ELR (cell line): ENCODE measurements at places on chromosomes 12 and 14.
A peak's percentile ranks its signal among the peaks of the same experiment; 100 is the strongest.

DNA sequence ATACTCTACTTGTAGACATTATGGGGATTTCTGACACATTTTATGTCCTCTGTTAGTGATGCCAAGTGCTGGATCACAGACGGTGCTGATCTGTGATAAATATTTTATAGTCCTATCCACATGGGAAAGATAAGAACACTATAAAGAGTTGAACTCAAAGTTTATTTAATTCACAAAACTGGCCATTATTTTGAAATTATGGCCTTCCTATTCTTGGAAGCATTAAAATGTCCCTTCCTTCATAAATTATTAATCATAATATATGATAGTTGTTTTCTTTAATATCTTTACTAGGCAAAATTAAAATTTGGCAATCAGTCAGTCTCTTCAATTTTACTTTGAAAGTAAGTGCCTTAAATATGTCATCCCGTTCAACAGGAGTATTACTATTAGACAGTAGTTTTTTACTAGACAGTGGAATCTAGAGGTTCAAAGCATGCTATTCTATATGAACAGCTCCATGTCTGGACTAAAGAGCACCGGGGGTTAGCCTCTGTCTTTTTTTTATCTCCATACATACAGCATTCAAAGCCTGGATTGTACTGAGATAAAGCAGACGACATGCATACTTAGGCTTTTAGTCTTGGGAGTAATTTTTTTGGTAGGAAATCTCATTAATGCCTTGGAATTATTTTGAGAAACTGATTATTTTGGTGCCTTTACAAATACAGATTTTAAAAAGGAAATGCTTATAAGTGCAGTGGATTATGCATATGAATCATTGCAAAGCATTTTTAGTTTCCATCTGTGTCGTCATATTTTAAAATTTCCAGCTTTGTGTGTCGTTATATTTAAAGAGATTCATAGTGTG lies 306.1 kb upstream of the RGS6 start:
- DNase-seq = peak; percentile 19

DNA sequence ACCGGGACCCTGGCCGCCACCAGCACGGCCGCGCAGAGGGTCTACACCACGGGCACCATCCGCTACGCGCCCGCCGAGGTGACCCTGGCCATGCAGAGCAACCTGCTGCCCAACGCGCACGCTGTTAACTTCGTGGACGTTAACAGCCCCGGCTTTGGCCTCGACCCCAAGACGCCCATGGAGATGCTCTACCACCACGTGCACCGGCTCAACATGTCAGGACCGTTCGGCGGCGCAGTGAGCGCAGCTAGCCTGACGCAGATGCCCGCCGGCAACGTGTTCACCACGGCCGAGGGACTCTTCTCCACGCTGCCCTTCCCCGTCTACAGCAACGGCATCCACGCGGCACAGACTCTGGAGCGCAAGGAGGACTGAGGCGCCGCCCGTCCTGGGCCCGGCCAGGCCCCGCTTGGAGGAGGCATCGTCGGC lies 150.1 kb downstream of the EGLN3 start:
- DNase-seq = no peak

DNA sequence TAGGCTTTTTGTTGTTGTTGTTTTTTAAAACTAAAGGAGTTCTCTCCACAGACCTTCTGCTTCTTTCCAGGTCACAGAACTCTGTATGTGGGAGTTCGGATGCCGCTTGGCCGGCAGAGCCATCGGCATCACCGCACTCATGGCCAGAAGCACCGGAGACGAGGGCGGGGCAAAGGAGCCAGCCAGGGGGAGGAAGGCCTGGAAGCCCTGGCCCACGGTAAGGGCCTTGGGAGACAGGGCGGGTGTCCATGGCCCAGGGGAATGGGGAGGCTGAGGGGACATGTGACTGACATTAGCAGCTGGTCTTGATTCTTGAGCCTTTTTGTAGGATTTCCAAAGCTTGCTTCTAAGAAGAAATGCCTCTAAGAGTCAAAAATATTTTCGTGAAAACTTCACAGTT lies 26.2 kb downstream of the SLC4A8 start:
- DNase-seq = no peak

DNA sequence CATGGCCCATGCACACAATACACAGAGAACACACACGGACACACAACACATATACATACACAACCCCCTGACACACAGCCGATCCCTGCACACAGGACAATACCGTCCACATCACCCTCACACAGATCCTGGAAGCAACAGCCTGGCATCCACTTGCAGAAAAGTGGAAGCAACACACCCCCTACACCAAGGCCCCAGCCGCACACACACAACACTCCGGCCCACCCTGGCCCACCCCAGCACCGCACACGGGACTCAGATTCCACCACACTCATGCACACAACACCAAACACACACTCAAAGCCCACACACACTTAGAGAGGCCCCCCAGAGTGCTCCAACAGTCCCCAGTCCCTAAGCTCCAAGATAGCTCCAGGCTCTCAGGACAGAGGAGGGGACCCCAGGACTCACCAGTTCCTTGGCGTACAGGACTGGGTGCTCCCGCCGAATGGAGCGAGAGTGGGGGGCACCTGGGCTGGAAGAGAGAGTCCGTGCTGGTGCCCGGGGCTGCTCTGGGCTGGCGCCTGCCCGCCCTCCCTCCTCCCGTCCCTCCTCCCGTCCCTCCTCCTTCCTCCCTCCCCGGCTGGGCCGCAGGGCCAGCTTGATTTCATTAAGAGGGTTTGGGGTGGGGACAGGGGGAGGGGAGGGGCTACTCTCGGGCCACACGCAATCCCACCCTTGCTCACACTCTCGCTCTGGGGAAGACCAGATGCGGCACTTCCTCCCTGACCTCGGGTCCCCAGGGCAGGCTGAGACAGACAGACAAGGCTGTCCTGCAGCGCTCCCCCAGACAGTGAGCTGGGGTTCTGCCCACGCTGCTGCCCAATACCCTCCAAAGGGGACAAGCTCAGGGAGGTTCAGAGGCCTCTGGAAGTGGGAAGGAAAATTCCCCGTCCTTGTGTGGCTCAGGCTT lies at the start of gene TMEM119:
TMEM119 (minus strand) TSS at position 526 of the 913 bp plus-strand sequence. CDS start 5,701 bp downstream, outside the sequence.
- DNase-seq = peak; percentile 14

- DNase-seq = no peak
These were observed 292.1 kb downstream of the CACNA1C start for GRCh38 chr12:2344885-2345284.

DNA sequence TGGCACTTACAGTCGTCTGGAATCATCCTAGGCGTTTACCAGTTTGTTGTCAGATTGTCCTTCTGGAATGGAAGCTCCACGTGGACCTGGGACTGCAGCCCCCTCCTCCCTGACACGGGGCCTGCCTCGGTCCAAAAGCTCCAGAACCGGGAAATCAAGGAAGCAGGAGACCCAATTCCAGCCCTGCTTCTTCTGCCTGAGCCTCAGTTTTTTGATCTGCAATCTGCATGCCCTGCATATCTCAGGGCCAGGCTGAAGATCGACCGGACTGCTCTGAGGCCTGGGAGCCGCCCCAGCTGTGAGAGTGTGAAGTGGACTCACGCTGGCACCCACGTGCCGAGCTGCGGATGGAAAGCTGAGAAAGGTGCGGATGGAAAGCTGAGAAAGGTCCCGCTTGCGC lies 98.6 kb downstream of the SETD3 start:
- no peak for DNase-seq

- peak; percentile 71 for DNase-seq
These were observed 113.9 kb upstream of the DYRK2 start for GRCh38 chr12:67534681-67535080.

DNA sequence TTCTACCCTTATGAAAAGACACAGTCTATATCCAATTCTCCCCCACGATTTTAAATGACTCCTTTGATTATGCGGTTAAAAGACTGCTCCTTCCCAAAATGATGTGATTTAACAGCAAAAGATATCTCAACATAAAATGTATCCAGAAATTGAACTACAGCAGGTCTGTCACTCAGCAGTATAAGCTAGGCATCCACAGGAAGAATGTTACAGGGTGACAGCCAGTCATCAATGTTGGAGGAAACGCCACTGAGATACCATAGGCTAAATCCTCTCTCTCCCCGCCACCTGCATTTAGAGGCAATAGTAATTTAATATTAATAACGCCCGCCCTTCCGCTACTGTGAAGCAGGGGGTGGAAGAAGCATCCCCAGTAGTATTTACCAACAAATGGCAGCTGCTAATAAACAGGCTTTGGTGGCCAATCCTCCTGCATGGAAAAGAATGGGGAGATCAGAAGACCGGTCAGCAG lies 613 bp downstream of the RECQL start:
- no peak for DNase-seq

- no peak for DNase-seq
These were observed 117.9 kb upstream of the TMEM233 start for GRCh38 chr12:119475650-119476049.

- DNase-seq = peak; percentile 73
These were observed 601 bp downstream of the ZNF839 start for GRCh38 chr14:102320033-102320660.

GRCh38 chr12:127819056-127819455 lies 447.9 kb upstream of the TMEM132C start:
- DNase-seq = no peak

DNA sequence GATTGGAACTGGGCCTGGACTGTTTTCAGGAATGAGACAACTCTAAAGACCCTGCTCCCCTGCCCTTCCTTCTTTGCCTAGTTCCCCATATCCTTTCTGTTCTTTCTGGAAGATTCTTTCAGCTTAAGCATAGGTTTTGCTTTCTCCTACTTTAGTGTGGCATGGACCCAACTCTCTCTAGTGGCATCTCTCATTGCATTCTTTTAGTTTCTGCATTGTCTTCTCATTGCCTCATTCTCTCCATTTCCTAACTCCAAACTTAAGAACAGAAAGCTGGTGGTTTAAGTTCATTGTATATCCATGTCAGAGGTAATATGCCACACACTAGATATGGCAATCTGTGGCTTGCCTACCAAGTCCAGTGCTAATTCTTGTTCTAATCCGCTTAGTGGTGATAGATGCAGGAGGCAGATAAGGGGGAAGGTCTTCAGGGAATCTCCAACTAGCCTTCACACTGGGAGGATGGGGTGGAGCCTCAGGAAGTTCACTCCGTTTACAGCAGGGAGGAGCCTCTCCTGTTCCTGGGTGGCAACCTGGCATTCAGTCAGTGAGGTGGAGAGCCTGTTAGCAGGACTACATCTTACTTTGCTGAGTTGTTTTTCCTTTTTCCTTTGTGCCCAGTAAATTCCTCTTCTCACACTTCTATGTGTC lies 165.1 kb upstream of the LMNTD1 start:
- DNase-seq = no peak

DNA sequence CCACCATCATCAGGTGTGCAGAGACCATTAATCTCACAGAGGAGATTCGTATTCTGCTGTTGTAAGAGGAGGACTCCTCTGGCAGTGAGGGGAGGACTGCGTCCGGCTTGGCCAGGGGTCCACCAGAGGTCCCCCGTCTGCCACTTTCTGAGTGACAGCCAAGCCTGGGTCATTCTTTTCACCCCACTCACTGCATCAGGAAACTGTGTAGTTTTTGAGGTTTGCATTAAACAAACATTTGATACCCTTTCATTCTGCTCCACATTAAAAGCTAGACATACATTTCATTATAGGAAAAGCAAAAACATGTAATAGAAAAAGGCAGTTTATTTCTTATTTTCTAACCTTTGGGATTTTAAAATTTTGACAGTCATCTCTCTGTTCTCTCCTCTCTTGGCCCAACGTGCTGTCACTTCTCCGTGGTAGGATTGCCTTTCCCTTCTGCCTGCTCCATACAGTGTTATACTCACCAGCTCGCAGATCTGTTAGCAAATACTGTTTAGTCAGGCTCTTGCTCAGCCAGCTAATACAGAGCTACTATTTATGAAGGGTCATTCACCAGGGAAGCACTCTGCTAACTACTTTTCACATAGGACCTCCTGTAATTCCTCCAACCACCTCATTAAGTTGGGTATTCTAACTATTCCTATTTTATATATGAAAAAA lies 99.3 kb downstream of the PELI2 start:
- no peak for DNase-seq

GRCh38 chr12:124555168-124556073 lies 12.0 kb downstream of the NCOR2 start:
- no peak for DNase-seq

DNA sequence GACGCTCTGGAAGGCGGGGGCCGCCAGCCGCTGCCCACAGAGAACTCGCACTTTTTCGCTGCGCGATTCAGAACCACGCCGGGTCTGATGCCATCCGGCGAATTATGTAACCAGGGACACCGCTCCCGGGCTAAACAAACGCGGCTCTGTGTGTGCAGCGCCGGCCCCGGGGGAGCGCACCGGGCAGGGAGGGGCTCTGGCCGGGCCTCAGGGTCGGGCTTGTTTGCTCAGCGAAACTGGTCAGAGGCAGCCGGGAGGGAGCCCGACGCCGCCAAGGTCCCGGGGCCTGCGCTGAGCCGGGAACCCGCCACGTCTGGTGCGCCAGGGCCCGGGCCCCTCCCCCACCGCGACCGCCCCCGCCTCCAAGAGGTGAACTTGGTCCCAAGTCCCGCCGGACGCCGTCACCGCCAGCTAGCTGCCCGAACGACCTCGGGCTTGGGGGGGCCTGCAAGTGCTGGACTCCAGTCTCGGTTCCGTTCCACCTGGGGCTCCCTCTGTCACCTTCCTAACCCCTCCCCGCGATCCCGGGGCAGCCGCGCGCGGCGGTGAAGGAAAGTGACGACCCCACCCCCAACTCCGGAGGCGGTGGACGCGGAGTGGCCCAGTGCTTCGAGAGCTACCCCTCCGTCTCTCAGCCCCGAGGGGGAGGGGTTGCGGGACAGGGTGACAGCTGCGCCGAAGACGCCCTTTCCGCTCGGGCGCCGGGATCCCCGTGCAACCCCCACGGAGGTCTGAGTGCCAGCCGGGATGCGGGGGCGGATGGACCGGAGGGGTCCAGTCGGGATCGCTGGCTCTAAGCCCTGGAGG lies 848 bp downstream of the CTDSP2 start:
- DNase-seq = peak; percentile 62

DNA sequence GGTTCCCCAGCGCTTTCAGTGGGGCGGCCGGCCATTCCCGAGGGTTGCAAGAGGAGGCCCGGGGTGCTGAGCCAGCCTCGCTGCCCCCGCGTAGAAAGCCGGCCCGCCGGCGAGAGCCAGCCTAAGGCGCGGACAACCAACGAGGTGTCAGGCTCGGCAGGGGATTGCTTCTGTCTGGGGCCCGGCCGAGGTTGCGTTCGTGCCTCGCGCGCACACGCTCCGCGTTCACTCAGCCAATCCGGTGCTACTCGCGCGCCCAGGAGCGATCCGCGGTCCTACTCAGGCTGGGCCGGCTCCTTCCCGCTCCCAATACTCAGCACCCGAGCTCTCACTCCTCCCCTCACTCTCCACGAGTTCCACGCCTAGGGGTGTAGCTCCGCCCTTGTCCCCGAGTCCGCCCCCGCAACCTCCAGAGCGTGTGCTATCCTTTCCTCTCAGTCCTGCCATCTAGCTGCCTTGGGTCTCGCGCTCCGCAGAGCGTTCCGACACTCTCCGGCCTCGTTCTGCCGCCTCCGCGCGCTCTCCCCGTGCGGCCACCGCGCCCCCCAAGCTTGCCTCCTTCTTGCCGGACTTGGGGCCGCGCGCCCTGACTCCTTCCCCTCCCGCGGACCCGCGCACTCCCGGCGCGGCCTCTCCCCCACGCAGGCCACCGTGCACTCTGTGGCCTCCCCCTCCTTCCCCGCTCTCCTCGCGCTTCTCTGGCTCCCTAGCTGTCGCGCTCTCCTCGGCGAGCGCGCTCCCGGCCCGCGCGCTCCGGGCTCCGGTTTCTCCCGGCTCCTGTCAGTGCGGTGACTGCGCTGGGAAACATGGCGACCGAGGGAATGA lies at the start of gene GPHN:
GPHN (plus strand) TSS at position 426 of the 825 bp plus-strand sequence.
- DNase-seq = peak; percentile 98
